ENCODE measurements at places on chromosomes 4 and X.

DNA sequence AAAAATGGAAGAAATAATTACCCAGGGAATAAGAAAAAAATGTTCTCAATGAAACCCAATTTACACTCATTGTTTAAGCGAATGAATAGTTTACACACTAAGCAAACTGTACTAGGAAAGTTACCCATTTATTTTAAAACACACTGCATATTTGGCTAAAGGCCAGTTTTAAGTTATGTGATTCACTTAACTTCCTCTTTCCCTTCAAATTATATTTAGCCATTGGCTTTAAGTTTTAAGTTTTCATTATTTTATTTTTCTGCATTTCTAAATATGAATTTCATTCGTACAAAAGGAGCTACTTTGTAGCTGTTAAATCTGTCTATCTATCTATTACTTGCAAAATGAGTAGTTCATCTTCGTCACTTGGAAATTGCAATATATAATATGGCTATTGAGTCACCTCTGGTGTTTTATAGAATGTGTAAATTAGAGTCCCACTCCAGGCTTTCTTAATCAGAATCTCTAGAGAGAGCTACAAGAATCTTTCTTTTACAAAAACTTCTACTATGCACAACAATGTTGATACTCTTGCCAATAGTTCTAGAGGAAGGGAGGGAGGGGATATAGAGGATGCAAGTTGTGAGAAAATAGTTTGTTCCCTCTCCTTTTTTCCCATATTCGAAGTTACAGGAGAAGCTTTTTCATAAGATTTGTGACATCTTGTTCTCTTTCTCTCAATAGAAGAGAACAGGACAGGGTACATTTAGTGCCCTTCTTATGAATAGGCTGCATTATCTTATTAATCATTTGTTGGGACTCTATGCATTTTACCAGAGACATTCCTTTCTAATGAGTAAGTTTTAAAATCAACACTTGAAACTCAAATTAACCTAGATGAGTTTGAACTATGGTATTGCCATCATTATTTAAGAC lies 41.8 kb downstream of the SULT1B1 start:
- DNase-seq = no peak

DNA sequence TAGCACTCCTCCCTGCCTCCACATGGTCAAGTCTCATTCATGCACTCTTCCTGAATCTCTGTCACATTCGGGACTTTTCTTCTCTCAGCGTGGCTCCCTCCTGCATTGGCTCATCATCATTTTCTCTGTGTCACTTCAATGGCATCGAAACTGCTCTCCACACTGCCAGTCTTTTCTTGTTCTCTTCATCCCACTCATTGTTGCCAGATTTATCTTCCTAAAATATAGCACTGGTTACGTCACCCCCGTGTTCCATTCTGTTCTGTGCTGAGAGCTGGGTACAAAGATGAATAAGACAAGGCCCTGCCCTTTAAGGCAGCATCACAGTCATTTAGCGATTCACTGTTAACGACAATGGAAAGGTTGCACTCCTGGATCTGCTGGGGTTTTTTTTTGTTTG lies 174.4 kb upstream of the TBC1D9 start:
- no peak for DNase-seq

DNA sequence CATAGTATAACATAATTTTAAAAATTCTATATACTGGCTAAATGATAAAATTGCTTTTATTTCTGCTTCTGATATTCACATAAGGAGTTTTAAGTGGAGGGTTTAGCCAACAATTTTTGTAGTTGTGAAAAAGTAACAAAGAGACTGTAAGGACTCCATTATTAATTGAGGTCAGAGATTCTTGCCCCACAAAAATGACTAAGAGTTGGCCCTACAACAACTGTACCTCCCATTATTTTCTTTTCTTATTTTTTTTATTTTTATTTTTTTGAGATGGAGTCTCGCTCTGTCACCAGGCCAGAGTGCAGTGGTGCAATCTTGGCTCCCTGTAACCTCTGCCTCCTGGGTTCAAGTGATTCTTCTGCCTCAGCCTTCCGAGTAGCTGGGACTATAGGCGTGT lies 9.4 kb upstream of the ADH1B start:
- DNase-seq = no peak

DNA sequence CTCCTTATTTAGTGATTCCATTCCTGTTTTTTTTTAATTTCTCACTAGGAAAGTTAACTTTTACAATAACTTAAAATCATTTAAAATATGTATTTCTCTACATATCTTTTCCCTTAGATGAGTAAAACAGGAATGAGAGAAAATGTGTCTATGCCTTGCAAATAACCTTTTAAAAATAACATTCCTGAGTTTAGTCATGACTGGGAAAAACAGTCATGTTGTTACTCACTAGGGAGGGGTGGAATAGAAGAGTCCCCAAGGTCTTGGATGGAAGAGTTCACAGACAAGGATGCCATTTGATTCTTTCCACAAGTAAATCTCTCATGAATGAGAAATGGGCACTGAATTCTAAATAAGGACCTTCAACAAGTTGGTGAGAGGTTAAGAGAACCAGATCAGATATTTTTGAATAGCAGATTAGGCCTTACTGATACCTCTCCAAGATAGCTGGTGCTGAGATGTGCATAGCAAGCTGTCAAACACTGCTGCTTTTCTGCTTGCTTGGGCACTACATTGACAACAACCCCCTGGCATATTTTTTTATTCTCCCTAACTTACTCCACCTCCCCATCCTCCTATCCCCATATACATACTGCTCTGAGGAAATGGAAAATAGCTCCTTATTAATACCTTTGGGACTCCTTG lies 25.1 kb downstream of the UGDH start:
- no peak for DNase-seq

DNA sequence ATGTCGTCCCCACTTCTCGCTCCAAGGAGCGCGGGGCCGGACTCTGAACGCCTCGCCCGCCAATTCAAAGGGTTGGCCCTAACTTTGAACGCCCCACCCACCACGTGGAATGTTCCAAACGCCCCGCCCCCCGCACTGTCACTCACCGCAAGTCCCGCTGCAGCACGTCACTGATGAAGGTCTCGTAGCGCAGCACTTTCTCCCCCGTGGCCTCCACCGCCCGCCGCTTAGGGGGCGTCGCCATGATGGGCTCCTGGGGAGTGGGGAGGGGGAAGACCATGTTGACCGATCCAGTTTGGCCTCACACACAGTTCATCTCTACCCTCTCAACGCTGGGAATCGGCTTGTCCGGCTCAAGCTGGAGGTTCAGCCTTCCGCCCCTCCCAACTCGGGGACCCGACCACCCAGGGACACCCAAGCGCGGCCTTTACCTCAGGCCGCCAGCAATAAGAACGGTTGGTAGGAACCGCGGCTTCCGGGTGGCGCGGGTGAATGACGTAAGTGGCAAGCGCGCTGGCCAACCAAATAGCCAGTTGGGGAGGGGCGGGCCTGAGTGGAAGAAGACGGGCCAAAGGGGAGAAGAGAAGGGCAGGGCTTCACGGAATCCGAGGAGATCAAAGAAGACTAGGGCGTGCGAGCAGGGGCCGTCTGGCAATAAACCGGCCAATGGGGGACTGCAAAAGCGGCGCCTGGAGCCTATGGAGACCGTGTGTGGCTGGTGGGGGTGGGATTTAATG lies at the start of gene UXT:
Gene UXT, minus strand, starts transcription at position 497 of the 737 bp plus-strand sequence. Its CDS starts 253 bp downstream, at position 244.
- DNase-seq = peak; percentile 87

- no peak for DNase-seq
Measured at GRCh38 chrX:77433001-77433400, 14.2 kb upstream of the FGF16 start.

GRCh38 chr4:23134331-23134730 lies 441.6 kb downstream of the GBA3 start:
- no peak for DNase-seq

DNA sequence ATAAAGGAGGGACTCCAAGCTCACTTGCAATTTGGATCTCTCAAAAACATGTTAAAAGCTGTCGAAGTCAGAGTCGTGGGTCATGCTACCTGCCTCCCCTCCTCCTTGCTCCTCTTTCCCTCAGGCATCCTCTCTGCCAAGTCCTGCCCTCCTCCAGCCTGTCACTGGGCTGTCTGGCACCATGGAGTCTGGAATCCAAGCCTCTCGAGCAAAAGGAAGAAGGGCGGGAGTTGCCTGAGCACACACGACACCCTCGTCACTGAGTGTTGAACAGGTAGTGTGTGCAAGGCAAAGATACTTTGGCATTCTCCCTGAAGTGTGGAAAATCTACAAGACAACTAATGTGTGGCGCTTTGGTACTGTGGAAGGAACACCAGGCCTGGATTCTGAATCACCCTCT lies 62.2 kb downstream of the HAUS3 start:
- DNase-seq = no peak

GRCh38 chrX:23737413-23737812 lies 5.7 kb downstream of the ACOT9 start:
- no peak for DNase-seq

DNA sequence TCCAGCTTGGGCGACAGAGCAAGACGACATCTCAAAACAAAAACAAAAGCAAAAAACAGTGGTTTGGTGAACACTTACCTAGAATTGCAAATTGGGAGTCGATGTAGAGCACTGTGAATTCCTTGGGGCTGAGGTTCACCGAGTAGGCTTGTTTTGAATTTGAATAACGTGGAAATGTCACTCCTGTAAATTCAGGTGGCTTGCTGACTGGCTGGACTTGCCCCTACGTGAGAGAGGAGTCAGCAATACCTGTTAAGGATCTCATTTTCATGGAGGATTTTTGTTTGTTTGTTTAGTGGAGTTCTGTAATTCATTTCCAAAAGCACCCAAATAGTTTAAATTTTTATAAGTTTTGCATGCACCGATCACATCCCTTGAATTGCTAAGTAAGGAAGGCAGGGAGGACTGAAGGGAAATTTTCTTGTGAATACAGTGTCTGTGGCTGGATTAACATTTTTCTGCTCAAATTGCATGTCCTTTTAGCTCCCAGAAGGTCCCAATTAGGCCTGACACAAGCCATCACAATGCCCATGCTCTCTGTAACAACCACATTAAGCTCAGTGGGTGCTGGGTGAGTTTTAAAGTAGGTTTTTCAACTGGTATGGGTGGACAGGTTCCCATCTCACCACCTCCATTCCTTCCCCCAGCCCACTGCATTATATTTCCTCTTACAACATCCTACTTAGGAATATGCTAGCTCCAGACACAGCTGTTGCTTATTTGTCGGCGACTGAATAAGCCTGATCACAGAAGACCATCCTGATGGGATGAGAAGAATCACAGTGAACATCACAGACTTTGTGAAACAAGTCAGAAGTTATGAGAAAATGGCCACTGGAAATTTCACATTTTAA lies 58.5 kb upstream of the TTC29 start:
- no peak for DNase-seq

- DNase-seq = peak; percentile 8
Measured at GRCh38 chr4:76354517-76355473, 48.3 kb downstream of the STBD1 start.

GRCh38 chr4:42789041-42789567 lies 103.4 kb upstream of the GRXCR1 start:
- no peak for DNase-seq

DNA sequence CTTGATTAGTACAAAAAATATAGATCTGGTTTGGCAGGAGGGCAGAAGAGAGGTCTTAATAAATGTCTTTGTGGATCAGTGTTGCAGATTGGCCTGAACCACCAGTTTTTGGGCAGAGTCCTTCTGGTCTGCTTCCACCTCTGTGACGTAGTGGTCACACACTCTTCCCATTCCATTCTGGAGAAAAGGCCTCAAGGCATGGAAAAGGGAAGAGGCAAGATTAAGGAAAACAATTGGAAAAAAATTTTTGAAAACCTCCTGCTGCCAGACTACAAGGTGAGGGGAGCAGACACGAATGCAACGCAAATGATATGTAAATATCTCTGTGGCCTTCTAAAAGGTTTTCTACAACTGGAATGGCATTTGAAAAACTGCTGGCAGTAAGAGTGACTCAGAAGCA lies 24.3 kb upstream of the FAM47C start:
- no peak for DNase-seq

All from stimulated activated CD4-positive, alpha-beta T cell treated with anti-CD3 and anti-CD28 coated beads, Interleukin-1b, Interleukin-23, amount 100 ng/mL, for 24 hours (primary cell).